Kidney (tissue), 22 donors: ENCODE measurements at places on chromosomes 4 and X. TPM values are rescaled to one million over a fixed set of nuclear protein-coding genes. Genes with fewer than 3 reads are reported as not detected.

DNA sequence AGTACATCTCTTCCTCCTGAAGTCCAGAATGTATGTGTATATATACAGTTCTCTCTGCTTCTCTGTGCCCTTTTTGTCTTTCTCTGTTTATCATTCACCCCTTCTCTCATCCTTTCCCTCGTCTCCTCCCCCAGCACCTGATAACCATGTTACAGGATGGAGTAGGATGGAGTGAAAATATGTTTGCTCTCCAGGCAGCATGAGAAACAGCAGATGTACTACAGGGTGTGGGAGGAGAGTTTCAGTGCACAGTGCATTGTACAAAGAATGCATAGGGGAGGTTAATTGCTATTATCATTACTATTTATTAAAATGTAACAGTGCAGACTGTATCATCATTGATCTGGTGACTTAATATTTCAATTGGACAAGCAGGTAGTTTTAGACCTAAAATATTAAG lies 104.5 kb downstream of the MFAP3L start:
- DNase-seq: no peak

- no peak for DNase-seq
These were observed 21.2 kb downstream of the ARHGAP10 start for GRCh38 chr4:147753047-147753446.

GRCh38 chr4:25081866-25082471 lies 51.2 kb upstream of the LGI2 start:
- DNase-seq: no peak

GRCh38 chr4:61923179-61923578 lies 723.1 kb downstream of the ADGRL3 start:
- peak; percentile 40 for DNase-seq

DNA sequence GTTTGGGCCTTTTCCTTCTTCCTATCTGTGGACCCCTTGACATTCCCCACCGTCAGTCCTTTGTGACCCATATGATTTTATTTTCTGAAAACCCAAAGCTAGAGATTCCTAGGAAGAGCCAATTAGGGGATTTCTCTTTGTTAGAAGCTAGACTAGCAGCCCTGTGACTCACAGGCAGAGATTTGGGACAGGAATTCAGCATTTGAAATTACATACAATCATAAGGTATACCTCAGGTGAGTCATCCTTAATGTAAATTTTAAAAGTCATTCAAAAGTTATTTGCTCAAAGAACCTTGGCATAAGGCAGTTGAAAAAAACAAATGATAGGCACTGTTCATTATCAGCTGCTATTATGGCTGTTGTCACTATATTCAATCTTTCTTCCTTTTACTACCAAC lies 40.6 kb downstream of the USP26 start:
- no peak for DNase-seq

DNA sequence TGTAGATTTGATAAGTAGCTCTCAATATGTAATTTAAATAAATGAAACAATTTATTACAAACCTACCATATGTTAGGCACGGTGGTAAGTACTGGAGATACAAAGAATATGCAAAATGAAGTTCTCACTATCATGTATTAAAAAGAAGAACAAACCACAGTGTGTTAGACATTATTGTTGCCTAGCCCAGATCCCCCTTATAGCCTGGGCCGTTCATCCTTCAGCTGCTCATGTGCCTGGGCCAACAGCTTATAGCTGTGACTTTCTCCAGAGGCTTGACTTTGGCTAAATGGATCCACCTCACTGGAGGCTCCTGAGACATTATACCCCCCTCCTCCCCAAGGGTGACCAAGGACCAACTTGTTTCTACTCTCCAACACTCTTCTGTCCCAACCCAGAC lies 29.8 kb upstream of the CCNG2 start:
- no peak for DNase-seq

DNA sequence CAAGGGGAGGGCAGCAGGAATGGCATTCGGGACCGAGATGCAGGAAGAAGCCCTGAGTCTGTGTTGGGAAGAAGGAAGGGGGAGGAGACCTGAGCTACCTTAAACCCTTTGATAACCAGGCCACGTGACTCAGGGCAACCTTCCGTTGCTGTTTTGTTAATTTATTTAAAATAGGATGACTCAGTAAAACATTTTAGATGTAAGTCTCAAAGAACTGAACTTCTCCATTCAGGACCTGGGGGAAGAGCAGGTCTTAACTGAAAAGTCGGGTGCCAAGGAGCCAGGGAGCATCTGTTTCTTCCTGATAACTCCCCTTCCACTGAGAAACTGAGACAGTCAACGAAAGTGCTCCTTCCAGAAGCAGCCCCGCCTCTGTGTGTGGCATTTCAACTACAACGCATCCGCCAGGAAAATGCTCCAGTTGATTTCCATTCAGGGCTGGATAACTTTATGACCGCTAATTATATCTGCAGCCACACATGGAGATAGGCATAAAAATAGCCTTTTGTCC lies 88.0 kb downstream of the IRF2 start:
- peak; percentile 38 for DNase-seq

GRCh38 chrX:6910218-6910617 lies 237.3 kb upstream of the STS start:
- no peak for DNase-seq

- no peak for DNase-seq
These were observed 24.5 kb upstream of the RNF212 start for GRCh38 chr4:1137850-1138249.

NUP54 gene
- 40.8 TPM for total RNA-seq

BEX3 gene
- total RNA-seq: 131 TPM

SYN1 gene
- total RNA-seq: 0.85 TPM

ZNF280C gene
- 5.0 TPM for total RNA-seq
